ENCODE measurements at places on chromosomes 5 and 9.

DNA sequence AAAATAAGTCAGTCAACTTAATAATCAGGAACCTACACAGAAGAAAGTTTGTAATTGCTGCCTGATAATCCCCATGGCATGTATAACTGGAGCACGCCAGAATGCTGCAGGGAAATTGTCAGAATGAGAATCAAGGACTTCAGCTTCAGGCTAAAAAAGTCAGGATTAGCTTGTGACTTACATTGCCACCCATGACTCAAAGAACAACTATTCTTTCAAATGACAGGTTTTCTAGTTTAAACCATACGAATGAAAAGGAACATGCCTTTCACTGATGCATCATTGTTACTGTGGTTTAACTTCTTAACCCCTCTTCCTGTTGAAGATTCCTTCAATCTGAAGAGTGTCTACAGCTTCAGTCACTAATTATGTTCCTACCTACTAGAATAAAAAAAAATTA is 112.4 kb downstream of the ISL1 start:
- no peak for DNase-seq

GRCh38 chr5:112846556-112846955 is 14.5 kb upstream of the SRP19 start:
- DNase-seq, result no peak

- no peak for DNase-seq
These were observed 27.7 kb downstream of the PARP8 start for GRCh38 chr5:50694027-50694590.

DNA sequence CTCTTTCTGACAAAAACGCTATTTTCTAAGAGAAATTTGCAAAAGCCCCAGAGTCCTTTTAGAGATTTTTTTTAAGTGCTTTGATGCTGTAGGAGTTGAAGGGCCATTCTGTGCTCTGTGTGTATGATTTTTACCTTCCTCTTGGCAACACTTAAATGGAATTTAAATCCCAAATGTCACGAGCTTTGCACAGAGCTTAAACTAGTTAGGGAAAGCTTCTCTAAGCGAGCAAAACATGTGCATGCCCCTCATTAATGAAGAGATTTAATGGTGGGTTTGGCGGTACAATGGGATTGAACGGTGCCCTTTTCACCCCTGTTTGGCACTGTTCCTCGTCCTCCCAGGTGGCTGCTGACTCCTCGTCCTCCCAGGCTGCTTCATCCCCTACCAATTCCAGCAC is 220.7 kb downstream of the DRD1 start:
- no peak for DNase-seq

GRCh38 chr5:59732806-59733205 is 160.7 kb downstream of the PDE4D start:
- no peak for DNase-seq

All from CD4-positive, alpha-beta T cell treated with Interleukin-6 for 4 hours (primary cell).